NCI-H69 (cell line): ENCODE measurements at places on chromosomes 12 and 14.

- no peak for DNase-seq
These were observed 10.0 kb upstream of the KLC1 start for GRCh38 chr14:103619057-103619456.

DNA sequence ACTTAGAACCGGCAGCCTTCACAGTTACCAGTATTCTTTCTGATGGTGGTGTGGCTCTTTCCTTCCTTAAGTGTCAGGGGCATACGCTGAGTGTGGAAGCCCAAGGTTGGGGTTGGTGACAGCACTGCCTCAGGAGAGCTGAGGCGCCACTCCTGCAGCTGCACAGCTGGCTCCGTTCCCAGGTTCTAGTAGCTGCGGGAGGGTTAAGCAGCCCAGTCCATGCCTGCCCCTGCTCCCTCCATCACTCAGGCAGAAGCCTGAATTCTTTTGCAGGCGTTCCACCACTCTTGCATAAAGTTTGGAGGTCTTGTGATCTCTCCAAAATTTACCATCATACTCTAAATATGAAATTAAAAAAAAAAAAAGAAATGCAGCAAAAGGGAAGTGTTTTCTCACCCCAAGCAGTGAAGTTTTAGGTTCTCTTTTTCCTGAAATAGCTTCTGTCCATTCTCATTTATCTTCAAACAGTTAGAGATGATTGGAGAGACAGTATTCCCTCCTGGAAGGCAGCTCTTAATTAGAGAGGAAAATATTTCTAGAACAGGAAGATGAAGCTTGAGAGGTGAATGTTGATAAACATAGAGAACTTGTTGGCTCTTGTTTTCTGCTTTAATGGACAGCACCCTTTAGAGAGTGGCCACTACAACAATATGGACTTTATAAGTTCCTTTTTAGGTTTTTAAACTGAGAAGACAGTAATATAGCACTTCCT is 136.1 kb downstream of the FGD4 start:
- peak; percentile 100 for DNase-seq

DNA sequence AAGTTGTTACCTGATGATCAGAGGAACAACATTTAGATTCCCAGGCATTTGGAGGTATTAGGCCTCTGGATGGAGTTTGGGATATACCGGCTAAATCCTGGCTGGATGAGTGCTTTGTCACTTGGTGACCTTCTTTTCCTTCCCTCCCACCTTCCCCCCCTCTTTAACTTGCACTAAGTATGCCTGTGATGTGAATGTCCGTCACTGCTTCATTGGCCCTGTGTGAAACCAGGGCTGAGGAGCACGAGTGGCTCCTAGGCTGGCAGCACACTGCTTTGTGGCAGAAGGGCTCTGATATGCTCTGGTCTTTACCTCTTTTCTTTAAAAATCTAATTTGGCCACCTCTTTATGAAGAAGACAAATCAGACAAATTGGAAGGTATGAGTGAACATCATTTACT is 95.7 kb downstream of the ESR2 start:
- no peak for DNase-seq

DNA sequence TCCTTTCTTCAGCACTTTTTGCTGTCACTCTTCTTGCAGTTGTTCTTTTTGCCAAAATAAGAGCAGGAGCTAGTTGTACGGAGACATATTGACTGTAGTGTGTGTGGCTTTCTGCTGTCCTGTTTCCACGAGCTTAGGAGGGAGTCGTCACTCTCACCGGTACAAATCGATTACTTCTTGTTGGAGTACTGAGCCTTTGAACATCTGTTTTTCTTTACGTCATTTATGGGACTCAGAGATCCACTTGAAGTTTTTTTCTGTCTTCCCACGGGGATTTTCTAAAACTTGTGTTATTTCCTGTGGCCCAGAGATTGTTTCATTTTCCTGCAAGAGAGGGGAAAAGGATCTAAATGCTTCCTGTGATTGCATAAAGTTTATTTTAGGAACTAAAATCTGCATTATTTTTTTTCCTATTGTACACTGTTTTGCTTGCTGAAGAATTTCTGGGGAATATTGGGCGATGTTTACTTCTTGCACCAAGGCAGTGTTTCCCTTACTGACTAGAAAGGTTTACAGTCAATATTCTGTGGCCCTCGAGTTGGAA is 199.8 kb upstream of the ARHGAP5 start:
- no peak for DNase-seq

GRCh38 chr14:67010602-67011001 is 178.6 kb upstream of the GARIN2 start:
- DNase-seq: no peak

DNA sequence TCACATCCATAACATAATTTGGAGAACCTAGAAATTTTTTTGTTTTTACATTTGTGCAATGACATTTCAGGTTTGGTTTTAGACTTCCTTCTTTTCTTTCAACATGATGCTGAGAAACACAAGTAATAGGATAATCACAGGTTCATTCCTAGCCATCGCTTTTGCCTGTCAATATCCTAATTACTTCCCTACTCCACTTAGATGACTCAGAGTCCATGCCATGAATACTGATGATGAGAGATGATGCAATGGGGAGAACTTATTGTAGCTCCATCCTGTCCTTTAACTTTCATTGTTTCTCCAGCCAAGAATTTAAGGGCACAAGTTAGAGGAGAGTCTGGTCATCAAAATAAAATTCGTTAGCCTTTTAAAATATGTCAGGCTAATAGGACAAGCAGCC is 101.3 kb downstream of the PTPRO start:
- peak; percentile 80 for DNase-seq

DNA sequence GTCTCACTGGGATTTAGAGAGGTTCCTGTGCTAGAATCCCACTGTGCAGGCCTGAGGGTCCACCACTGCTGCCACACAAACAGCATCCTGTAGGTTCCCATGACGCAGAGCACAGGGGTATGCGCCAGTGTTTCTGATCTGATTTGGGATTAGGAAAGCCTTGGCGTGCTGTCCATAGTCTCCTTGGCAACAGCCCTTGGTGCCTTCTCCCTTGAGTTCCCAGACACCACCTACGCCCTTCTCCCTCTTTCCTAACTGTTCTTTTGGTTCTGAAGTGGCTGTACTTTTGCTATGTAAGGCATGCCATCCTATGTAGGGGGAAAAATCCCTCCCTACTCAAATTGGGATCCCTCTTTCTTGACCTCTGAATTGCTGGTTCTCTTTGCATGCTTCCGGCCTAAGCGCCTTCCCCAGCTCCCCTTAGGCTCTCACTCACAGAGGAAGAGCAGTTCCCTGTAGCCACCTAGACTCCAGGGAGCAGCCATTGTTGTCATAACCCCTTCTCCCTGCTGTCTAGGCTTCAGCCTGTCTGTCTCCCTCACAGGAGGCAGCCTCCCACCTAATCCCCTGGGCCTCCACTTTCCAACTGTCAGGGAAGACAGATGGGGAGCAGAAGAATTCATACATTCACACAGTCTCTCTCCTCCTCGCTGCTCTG is 14.8 kb upstream of the RIC8B start:
- DNase-seq: peak; percentile 84

DNA sequence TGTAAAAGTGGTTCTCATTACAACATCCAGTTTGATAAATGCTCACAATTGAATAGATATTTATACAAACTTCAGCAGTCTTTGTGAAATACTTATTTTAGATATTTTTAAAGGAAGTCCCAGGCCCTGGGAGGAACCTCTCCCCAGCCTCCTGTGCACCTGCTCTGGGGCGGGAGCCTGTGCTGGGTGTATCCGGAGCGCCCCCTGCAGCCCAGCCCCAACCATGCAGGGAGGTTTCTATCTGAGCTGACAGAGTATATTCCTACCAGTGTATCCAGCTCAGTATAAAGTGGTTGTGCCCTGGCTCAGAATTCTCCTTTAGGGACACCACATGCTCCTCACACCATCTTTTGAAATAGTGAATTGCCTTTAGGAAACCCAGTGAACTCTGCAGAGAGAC is 851.8 kb downstream of the TMEM121 start:
- no peak for DNase-seq

DNA sequence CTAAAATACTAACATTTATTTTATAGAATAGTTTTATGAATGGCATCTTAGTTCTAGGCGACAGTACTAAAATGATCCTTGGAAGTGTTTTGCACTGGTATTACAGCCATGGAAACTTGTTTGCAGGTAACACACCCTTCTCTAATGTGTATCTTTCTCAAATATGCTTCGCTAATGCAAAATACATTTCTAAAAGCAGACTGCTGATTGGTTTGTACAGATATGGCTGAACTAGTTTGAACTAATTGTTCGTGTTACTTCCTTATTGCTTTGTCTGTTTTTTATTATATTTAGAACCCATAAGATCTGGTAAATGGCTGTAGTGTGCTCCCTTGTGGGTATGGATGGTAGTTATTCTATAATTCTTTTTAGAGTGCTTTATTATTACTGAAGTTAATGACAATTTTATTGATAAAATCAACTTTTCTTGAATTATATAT is 53.0 kb downstream of the ATF7IP start:
- DNase-seq: no peak

GRCh38 chr12:83408146-83408545 is 721.4 kb downstream of the TMTC2 start:
- DNase-seq: peak; percentile 36

DNA sequence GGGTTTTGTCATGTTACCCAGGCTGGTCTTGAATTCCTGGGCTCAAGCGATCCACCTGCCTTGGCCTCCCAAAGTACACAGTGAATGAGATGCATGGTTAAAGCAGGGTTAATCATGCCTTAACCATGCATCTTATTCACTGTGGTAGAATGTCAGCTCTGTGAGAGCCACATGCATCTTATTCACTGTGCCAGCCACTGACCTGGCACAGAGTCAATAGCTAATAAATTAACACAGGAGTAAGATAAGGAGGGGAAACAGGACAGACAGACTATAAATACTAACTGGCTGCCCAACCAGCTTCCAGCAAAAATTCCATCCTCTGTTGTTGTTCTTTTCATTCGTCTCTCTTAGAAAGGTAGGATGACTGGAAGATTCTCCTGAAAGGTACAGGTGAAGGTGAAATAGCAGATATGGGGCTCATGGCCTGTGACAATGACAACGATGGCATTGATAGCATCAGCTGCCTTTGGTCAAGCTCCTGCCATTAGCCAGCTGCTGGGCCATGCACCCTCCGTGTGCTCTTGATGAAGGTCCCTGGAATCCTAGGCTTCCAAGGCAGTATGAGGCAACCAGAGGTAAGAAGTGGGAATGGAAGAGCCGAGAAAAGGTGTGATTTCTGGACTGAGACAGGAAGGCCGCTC is 76.6 kb downstream of the ZNF664 start:
- DNase-seq: no peak

DNA sequence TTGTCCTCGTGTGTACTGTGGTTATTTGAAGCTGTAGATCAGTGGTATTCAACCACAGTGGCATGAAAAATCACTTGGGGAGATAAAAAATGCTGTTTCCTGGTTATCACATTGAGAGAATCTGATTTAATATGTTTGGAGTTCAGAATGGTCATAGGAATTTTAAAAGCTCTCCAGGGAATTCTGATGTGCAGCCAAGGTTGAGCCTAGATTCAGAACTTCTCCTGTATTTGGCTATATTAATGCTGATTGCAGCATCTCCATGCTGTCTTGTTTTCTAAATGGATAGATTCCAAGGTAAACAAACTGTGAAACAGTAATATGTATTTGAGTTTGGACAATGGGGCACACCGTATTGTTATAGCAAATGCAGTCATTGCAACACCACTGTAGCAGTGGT is 982.2 kb upstream of the FBXO33 start:
- DNase-seq: peak; percentile 75

DNA sequence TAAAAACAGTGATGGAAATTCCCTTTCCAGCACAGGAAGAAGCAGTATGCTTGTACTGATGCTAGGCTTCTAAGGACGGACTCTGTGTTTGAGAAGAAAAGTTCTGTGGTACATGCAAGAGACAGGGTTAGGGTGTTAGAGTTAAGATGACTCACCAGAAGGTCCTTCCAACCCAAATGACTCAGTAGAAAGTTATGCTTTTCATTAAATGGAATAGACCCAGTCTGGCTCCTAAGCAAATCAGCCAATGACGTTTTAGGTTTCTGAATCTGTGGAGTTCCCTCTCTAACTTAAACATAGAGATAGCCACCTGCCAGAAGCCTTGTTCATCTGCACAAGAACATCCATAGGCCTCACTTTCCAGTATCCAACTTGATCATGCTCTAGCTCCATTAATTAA is 5.7 kb downstream of the PTHLH start:
- no peak for DNase-seq
